ENCODE measurements at places on chromosomes 12 and 14.

DNA sequence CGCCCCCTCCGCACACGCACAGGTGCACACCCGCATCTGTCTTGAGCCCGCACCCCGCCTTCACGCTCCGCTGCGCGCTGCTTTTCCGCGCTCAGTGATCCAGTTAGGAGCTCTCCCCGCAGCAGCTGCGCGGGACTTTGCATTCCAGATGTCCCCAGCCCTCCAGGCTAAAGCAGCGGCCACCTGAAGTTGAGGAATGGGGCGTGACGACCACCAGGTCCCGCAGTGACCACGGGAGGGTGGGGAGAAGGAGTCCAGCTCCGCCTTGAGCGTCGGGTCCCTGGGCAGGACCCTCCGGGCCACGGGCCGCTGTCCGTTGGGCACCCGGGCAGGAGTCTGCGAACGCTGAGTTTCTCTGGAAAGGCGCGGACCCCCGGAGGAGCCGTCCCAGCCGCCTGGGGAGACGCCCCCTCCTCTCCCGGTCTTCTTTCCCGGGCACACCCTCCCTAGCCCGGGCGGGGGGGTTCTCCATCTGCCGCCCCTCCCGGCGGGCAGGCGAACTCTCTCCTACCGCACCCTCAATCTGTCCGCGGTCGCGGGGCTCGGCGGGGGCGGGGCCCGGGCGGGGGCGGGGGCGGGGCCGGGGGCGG, 334 bp upstream of the TMEM132C start:
- DNase-seq, result no peak

GRCh38 chr14:70726651-70727375, 82.5 kb downstream of the MAP3K9 start:
- no peak for DNase-seq

- no peak for DNase-seq
These were observed 37.8 kb downstream of the SLC24A4 start for GRCh38 chr14:92360651-92361370.

DNA sequence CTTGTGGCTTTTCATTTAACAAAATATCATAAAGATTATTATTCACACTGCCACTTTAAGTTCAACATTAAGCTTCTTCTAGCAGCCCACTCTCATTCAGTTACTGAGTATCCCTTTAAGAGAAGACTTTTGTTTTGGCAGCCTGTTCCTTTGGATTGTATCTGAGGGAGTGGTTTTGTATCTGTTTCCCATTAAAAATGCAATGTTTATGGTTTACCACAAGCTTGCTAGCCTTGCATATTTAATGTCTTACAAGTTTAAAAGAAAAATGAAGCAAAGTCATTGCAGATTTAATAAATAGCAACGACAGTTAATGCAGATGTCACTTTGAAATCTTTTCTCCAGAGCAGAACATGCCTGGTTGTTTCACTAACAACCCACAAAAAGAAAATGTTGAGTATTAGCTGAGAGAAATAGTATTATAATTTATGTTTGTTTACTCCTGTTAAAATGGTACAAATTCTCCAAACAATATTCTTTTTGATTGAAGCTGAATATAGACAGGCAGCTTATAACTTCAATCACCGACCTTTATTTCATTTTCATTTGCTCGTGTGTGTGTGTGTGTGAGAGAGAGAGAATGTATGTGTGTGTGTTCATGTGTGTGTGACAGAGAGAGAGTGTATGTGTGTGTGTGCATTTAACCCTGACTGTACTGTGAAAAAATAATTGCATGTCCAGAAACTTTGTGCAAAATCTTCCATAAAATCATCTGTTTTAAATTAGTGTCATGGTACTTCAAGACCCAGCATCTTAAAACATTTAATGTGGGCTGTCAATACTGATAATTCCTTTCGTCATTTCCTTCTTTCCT, 1.8 kb downstream of the DCN start:
- DNase-seq, result no peak

GRCh38 chr14:97180304-97181200, 383.4 kb downstream of the VRK1 start:
- DNase-seq, result no peak

GRCh38 chr14:73661872-73662271, 17.1 kb downstream of the DNAL1 start:
- DNase-seq, result no peak

DNA sequence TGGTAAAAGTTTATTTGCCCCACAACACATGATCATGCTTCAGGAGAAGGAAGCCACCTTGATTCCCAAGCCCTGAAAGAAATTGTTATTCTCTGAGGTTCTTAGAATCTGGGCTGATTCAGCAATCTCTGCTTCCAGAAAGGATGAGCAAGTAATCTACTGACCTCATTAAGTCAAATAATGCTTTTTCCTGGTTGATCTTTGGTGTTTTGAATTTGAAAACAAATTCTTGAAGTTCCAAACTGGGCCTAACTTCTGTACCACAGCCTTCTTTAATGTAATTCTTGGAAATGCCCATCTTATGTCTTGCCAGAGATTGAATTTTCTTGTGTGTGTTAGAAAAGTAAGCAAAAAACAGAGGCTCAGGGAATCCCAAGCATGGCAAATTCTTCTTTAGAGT, 319.2 kb upstream of the DDHD1 start:
- DNase-seq, result no peak

GRCh38 chr12:122081083-122081696, 2.6 kb downstream of the MLXIP start:
- no peak for DNase-seq

- no peak for DNase-seq
These were observed 785 bp upstream of the ACTN1 start for GRCh38 chr14:68979722-68980451.

DNA sequence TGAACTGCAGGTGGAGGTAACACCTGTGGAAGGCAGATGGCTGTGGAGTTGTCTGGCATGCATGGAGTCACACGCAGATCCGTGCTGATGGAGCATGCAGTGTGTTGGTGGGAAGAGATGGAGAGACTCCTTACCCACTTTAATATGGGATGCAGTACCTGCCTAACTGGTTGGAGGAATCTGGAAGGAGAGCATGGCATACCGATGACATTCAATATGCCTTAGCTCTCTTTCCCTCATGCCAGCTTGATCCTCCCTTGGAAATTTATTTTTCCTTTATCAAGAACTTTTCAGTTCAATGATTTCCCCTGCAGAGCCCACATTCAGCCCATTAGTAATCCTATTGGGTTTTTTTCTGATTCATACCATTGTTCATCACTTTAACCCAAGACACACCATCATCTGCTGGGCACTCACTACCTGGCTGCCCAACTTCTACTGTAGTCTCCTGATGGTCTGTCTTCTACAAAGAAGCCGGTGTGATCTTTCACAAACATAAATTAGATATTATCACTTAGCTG, 25.9 kb upstream of the NR2C1 start:
- no peak for DNase-seq

DNA sequence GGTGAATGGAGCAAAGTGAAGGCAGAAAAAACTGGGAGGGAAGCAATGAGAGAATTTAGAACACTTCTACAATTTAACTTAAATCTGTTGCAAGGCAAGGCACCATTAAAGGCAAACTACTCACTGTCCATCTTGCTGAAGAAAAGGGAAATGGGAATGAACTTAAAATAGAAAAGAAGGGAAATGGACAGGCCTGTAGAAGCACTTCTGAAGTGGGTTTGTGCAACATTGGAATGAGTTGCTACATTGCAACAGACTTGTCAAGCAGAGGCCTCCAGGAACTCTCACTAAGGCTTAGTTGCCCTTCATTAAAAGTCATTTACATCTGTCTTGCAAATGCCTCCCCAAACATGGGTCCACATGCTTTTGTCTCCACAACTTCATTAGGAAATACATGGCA, 13.7 kb upstream of the OR10AD1 start:
- no peak for DNase-seq

GRCh38 chr12:85688837-85689236, 147.4 kb downstream of the RASSF9 start:
- no peak for DNase-seq

GRCh38 chr14:88326352-88327103, 3.5 kb upstream of the KCNK10 start:
- DNase-seq, result no peak

DNA sequence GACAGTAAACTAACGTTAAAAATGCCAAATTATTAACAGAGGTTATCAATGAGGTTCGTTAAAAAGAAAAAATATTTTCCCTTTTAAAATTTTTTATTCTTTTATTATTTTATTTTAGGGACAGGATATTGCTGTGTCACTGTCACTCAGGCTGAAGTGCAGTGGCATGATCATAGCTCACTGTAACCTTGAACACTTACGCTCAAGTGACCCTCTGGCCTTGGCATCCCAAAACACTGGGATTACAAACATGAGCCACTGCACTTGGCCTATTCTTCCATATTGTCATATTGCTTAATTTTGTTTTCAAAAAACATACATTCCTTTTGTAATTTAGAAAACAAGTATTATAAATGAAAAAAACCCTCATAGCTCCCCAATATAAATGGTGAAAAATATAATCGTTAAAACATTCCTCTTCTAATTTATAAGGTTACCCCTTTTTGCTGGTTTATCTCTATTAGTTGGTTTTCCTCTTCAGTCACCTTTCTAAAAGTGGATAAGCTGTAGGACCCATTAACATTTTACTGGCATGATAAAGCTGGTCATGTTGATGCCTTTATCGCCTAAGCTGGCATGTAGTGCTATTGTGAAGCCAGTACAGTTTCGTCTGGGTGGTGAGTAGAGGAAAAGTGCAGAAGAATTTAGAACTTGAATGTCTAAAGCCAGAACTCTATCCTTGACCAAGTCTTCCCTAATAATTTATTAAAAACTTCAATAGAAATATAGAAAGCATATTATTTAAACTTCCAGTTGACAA, 27.6 kb downstream of the PDE3A start:
- no peak for DNase-seq

DNA sequence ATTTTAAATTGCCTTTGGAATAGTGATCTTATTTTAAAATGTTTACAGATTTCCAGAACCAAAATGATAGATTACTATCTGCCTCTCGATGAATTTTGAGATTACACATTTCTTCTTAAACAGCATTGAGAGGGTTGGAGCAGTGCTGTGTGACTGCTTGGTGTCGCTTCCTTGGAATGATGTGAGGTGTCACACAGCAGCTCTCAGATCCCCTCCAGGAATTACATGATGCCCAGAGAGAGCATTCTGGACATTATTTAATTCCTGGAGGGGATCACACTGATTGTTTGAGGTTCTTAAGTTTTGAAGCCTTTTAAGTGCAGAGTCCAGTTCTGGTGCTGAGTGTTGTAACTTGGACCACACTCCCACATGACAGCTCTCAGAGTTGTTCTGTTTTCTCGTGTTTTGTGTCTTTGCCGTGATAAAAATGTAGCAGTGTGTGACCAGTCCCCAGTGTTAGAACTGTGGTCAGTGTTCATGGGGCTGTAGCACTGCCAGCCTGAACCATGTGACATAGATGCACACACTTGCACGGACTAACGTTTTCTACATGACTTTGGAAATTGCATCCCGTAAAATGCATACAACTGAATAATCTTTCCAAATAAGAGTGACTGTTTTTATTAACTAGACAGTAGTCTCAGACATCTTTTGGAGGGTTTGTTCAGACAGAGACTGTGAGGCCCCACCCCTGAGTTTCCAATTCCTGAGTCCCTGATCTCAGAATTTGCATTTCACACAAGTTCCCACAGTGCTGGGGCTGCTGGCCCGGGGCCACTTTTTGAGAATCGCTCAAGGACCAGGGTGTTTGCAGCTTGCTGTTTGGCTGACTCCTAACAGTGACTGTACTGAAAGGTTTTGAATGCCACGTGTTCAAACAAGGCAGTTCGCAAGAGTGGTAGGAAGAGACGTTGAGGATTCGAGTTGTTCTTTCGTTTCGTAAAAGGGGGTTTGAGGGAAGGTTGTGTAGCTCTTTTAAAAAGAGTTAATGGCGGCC, 26.0 kb downstream of the XRCC3 start:
- no peak for DNase-seq

GRCh38 chr12:124653169-124653931, 85.9 kb upstream of the NCOR2 start:
- DNase-seq, result no peak

GRCh38 chr14:93185349-93185720, 218 bp downstream of the LYSET start:
- no peak for DNase-seq

DNA sequence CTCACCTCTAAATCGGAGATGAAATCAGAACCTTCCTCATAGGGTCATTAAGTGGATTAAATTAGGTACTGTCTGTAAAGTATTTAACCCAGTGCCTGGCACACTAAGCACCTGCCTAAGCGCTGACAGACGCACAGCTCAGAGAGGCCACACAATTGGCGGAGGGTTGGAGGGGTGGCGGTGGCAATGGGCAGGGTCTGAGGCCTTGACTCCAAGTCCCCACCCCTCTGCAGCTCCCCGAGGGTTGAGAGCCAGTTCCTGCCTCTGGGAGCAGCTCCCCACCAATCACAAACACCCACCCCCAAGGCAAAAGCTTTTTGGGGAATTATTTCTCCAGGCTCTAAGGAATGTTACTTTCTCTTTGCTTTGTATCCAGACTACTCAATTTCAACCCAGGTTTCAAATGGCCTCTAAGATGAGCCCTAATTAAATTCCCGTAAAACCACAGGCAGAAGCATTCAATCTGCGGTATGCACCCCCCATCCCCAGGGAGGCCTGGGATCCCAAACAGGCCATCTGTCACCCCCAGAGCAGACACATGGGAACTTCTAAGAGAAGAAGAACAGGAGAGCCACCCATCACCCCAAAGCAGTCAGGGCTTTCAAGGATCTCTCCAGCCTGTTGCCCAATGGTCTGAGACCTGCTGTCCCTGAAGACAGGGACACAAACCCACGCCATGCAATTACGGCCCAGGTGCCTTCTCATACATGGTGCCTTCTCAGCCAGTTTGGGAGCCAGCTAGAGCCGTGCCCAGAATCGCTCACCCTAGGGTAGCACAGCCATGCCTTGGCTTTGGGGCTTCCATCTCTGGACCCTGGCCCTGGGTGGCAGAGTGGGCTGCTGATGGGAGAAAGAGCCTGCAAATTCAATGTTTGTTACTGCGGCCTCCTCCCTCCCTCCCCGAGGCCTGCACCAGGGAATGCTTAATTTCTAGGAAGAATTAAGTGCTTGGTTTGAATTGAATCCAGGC, 66.1 kb downstream of the CHGA start:
- no peak for DNase-seq

- DNase-seq, result no peak
These were observed 70.7 kb upstream of the TMEM263 start for GRCh38 chr12:106885026-106885425.

- DNase-seq, result no peak
These were observed 296.4 kb downstream of the ADAMTS20 start for GRCh38 chr12:43255522-43256111.

- no peak for DNase-seq
These were observed 22.6 kb upstream of the PKP2 start for GRCh38 chr12:32918890-32919801.

- no peak for DNase-seq
These were observed 717 bp upstream of the ZNF839 start for GRCh38 chr14:102318781-102319276.

DNA sequence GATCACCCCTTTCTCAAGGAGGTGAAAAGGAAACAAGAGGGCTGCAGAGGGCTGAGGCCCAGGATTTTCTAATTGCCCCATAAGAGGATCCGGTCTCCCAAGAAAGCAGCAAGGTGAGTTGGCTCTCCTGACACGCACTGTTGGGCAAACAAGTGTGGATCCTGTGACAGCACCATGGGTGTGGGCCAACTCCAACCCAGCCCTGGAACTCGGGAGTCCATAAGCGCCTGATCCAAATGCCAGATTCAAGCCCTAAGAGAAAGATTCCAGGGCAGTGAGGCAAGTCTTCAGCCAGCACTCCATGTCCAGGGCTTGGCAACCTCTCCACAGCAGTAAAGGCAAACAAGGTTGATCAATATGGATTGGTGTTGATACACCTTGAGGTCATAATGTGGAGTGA, 33.1 kb downstream of the KCNA5 start:
- DNase-seq, result no peak
